CMK (cell line): ENCODE measurements at places on chromosomes 12 and 14.

- no peak for DNase-seq
These were observed 180.2 kb upstream of the SYT1 start for GRCh38 chr12:78684419-78684818.

DNA sequence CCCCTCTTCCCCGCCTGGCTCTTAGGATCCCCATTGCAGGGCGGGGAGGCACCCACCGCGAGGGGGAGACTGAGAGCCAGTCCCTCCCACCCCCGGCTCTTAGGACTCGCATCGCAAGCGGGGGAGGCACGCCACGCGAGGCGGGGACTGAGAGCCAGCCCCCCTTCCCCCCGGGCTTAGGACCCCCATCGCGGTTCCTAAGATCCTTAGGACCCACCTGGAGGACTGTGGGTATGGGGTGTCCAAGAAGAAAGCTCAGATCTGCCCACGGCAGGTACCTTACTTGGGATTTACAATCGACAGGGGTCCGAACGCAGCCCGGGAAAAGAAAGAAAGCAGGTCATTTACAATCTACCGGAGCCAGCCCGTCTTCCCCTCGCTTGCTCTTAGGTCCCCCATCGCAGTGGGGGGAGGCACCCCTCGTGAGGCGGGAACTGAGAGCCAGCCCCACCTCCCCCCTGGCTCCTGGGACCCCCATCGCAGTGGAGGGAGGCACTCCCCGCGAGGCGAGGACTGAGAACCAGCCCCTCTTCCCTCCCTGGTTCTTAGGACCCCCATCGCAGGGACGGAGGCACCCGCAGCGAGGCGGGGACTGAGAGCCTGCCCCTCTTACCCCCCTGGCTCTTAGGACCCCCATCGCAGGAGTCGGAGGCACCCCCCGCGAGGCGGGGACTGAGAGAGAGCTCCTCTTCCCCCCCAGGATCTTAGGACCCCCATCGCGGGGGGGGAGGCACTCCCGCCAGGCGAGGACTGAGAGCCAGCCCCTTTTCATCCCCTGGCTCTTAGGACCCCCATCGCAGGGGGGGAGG, 43.7 kb downstream of the DDX11 start:
- no peak for DNase-seq

DNA sequence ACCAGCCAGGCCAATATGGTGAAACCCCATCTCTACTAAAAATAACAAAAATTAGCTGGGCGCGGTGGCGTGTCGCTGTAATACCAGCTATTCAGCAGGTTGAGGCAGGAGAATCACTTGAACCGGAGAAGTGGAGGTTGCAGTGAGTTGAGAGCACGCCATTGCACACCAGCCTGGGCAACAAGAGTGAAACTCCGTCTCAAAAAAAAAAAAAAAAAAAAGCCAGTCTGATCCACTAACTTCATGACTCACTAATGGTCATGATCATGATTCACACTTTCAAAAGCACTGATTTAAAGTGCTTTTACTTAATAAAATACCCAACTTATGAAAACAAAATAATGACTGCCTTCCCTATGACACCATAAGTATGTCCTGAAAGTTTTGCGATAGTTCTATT, 38.4 kb upstream of the CPM start:
- no peak for DNase-seq

DNA sequence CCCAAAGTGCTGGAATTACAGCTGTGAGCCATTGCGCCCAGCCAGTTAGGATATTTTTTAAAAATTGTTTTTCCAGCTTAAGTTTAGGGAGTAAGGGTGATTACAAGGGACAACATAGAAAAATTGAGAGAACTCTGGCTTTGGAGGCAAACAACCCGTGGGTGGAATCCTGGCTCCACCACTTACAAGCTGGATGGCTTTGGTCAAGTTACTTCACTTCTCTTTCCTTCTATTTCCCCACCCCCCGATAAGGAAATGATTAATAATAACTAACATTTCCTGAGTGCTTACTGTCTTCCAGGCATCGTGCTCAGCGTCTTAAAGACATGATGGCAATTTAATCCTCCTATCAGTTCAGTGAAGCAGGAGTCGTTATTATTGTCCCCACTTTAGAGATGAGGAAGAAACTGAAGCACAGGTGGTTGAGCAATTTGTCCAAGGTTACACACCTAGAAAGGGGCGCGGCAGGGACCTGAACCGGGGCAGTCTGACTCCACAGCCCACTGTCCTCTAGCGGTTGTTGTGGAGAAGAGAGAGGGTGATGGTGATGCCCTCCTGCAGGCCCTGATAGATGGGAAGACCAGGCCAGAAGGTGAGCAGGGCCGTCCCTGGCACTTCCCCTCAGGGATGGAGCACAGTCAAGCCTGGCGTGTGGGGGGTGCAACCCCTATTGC, 16.7 kb upstream of the FAIM2 start:
- no peak for DNase-seq

DNA sequence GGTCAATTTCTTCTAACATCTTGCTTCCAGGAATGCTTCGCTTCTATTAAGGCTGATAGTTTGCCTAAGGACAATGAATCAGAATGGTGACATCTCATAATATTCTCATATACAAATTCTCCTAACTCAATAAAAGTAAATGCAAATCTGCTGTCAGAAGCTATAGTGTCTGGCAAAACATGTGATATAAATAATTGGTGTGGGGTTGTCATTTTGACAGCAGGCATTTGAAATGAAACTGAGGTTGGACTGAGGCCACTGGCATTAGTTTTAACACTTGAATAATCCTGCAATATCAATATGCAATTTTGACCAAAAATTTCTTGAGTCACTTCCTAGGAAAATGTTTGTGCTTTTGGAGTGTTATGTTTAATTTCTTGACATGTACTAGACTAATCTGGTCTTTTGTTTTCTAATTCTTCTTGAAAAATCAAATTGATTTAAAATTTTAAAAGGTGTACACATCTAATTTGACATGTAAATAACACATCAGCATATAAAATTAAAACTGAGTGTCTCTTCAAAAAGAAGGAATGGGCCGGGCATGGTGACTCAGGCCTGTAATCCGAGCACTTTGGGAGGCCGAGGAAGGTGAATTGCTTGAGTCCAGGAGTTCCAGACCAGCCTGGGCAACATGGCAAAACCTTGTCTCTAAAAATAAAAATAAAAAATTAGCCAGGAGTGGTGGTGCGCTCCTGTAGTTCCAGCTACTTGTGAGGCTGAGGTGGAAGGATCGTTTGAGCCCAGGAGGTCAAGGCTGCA, 92.3 kb upstream of the BTG1 start:
- DNase-seq: no peak

GRCh38 chr14:32121536-32121935, 44.4 kb downstream of the ARHGAP5 start:
- no peak for DNase-seq

GRCh38 chr12:40742041-40742440, 49.8 kb downstream of the CNTN1 start:
- no peak for DNase-seq

DNA sequence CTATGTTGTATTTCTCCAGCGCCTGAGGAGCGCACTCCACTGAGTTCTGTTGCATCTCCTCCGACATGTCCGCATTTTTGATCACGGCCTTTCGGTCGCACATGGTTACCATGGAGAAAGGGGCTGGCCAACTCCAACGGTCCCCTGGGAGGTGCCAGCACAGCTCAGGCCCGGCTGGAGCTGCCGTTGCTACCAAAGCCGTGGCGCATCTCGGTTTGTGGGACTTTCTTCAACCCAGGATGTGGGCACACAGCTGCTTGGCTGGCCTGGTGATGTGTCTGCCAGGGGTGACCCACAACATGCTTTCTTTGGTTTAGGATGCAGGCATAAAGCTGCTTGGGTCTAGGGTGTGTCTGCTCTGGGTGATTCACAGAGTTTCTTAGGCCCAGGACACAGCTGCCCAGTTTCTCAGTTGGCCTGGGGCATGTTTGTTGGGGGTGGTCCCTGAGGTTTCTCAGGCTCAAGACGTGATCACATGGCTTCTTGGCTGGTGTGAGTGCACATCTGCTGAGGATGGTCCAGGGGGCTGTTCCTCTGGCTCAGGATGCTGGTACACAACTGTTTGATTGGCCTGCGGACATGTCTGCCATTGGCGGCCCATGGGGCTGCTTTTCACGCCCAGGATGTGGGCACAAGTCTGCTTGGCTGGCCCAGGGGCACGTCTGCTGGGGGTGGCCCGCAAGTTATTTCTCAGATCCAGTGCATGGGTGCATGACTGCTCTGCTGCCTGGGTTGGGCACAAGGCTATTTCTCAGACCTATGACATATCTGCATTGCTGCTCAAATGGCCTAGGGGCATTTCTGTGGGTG, 25.9 kb upstream of the GTF2A1 start:
- no peak for DNase-seq

- peak; percentile 14 for DNase-seq
These were observed 337.9 kb downstream of the AACS start for GRCh38 chr12:125402874-125403789.

- no peak for DNase-seq
These were observed 923 bp downstream of the STAT2 start for GRCh38 chr12:56358836-56359532.

GRCh38 chr12:85527192-85527591, 247.2 kb downstream of the ALX1 start:
- no peak for DNase-seq

GRCh38 chr12:78192979-78193378, 362.3 kb downstream of the NAV3 start:
- no peak for DNase-seq

GRCh38 chr12:68903511-68903910, 29.5 kb downstream of the CPM start:
- no peak for DNase-seq

- DNase-seq: no peak
These were observed 103.7 kb downstream of the BCL11B start for GRCh38 chr14:99168330-99168729.

DNA sequence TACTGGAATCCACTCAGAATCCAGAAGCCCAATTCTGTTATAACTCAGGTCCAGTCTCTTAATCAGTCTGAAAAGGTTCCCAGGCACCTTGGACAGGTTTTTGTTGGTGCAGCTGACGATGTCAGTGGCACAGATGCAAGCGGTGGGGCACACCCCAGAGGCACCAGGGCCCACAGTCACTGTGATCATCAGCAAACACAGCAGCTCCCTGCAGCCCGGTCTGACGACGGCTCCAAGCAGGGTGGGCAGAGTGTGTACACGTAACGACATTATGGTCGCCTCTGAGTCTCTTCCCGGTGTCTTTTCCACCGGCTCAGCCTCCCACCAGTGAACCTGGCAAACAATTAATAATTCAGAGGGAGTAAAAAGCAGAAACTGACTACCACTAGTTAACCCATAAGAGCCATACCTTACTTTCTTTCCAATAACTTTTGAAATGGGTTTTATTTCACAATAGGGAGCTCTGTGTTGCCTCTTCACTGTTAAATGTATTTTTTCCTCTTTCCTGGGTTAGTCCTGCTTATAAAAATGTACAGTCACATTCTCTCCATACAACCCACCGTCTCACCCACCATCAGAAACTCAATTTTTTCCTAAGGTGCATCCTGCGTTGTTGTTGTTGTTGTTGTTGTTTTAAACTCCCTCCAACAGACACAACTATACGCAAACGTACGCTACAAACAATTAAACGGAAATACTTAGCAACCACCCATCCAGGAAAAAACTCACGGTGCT, 521 bp upstream of the PCED1B start:
- DNase-seq: no peak

GRCh38 chr14:96592591-96593386, 90.6 kb downstream of the PAPOLA start:
- no peak for DNase-seq

DNA sequence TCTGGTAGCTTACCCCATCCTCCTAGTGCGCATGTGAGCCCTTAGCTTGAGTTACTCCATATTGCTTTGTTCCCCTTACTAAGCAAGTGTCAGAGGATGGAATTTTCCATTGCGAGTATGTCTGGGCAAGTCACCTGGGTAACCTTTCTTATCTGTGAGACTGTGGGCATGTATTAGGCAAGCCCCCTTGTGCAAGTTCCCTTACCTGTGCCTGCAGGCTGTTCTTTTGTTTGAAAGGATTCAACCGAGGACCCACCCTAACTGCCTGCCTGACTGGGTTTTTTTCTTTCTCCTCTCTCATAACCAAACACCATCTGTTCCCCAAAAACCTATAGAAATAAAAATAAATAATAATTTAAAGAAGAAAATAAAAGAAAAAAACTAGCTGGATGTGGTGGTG, 22.3 kb upstream of the PPP2R5E start:
- no peak for DNase-seq

DNA sequence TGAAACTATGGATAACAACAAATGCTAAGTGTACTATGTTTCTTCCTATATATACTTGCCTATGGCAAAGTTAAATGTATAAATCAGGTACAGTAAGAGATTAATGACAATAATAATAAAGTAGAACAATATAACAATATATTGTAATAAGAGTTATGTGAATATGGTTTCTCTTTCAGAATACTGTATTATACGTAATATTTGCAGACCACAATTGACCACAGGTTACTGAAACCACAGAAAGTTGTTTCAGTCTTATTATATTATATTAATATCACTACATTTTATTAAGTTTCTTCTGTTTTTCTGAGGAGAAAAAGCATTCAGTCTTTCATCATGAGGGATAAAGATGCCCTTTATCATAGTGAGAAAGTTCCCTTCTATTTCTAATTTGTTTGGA, 131.2 kb downstream of the EML1 start:
- DNase-seq: no peak

- no peak for DNase-seq
These were observed 38.6 kb upstream of the NRXN3 start for GRCh38 chr14:78131616-78132015.

GRCh38 chr12:50394469-50395029, 1.9 kb downstream of the FAM186A start:
- DNase-seq: no peak

GRCh38 chr14:92135269-92135668, 13.5 kb downstream of the CPSF2 start:
- no peak for DNase-seq

DNA sequence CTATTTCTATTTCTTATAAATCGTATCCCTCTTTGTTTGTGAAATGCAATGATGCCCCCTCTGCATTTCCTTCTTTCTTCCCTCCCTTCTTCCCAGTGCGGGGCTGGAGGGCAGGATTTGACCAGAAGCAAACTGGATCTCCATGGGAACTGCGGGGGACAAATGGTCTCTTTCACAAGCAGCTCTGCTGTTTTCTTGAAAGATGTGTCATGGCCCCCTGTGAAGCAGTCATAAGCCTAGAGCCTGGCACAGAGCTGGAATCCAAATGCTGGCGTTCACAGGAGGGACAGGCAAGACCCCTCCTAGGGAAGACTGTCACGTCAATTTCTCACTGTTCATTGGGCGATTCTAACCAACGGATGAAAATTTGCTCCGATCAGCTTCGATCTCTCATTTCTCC, 203.5 kb upstream of the NOS1 start:
- no peak for DNase-seq

DNA sequence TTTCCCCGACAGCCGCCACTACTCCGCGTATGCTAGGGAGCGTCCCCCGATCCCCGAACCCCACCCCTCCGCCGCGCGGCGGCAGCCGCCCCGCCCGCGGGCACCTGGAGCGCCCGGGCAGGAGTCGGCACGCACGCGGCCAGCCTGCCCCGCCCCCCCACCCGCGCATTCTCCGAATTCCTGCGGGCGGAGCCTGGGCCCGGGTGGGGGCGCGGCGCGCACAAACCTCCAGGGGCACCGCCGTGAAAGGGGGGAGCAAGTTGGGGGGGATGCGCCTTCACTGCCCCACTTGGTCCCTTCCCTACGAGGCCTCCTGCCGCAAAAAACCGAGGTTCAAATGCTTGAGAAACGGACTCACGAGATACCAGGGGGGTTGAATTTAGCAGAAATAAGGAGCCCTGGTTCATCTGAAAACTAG, 1.7 kb downstream of the AJUBA start:
- no peak for DNase-seq

GRCh38 chr14:31717294-31718085, 156.3 kb downstream of the NUBPL start:
- no peak for DNase-seq
